AG04449 (cell line): ENCODE measurements at places on chromosomes 5 and 9.

DNA sequence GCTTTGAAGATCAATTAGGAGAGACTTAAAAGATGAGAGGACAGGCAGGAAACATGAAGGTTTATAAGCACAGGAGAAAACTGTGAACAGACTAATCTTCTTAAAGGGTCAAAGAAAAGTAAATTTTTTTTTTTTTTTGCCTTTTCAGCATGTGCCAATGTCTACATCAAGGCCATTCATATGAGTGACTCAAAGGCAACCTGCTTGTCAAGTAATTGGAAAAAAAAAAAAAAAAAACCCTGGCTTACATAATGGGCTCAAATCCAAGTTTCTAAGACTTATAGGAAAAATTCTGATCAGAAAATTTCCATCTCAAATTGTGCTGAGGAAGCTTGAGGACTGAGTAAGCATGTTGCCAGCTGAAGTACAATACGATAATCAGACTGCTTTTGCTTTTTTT lies 15.9 kb downstream of the PPP2R2B start:
- no peak for DNase-seq

DNA sequence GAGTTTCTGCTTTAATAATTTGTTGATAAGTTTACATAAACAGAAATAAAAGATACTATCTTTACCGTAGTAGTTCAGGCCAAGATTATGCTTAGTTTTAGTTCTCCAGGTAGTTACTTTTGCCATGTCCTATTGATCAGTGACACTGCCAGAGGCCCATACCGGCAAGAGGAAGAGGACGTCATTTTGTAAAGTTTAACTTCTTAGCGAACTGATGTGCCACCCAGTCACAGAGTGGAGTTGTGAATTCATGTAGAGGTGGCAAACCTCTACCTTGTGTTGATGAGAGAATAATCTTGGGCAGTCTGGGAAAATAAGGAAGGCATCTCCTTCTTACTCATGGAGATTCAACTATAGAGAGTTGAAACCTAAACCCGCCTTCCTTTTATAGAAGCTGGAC lies 21.8 kb downstream of the RGMB start:
- DNase-seq, result no peak

- no peak for DNase-seq
These were observed 37.3 kb downstream of the SPIN1 start for GRCh38 chr9:88425538-88425950.

GRCh38 chr9:87599901-87600610 lies 102.4 kb downstream of the DAPK1 start:
- peak; percentile 42 for DNase-seq

- DNase-seq, result no peak
These were observed 59.9 kb downstream of the HOMER1 start for GRCh38 chr5:79454043-79454442.
